Stimulated activated CD4-positive, alpha-beta T cell treated with anti-CD3 and anti-CD28 coated beads, Interleukin-1b, Interleukin-23, amount 100 ng/mL, for 48 hours (primary cell): ENCODE measurements at places on chromosomes 1 and 21.

DNA sequence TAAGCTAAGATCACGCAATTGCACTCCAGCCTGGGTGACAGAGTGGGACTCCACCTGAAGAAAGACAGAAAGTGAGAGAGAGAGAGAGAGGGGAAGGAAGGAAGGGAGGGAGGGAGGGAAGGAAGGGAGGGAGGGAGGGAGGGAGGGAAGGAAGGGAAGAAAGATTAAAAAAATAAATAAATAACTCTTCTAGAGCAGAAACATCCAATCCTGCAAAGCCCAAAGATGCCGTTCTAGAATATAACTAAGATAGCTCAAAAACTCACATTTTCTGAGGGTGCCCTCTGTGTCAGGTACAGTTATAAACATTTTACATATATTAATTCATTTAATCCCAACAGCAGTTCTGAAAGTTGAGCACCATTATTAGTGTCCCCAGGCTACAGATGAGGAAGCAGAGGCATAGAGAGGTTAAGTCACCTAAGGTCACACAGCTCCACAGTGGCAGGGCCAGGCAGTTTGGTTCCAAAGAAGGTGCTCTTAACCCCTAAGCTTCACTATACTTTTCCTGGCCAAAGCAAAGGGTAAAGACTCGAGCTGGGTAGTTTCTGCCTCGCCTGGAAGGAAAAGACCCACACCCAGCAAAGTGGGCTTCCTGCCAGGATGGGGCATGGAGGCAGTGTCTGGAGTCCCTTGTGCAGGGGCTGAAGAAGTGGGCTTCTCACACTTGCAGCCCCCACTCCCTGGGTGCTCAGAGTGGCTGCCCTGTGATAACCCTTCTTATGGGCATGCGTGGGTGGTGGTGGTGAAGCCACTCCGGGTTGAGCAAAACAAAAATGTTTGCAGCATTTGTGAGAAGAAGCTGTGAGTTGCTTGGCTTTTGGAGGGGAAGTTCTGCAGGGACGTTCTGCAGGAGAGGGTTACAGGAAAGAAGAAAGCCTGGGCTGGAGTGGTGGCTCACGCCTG lies 7.9 kb upstream of the PIK3CD start:
- no peak for DNase-seq

- no peak for DNase-seq
Measured at GRCh38 chr1:203033917-203034316, 7.6 kb downstream of the PPFIA4 start.

- DNase-seq: no peak
Measured at GRCh38 chr1:203353486-203353885, 2.6 kb upstream of the FMOD start.

DNA sequence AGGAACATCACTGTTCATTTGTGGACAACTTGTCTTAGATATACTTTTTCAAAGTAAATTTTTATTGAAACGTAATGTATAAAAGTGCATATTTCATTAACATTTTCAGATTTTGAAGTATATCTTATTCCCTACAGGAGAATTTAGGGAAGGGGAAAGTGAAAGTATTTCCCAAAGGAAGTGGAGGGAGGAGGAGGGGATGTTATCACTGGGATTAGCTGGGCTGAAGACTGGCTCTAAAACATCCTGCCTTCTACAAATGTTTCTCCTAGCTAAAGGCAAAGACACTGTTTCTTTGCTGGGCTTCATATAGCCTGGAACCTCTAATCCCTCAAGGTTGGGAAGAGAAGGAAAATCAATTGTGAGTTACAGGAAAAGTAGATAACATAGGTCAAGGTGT lies 7.1 kb upstream of the ZNF697 start:
- no peak for DNase-seq
